NCI-H1930 (cell line): ENCODE measurements at places on chromosomes 4 and X.

GRCh38 chr4:77595364-77595973 is 10.2 kb upstream of the CXCL13 start:
- no peak for DNase-seq

DNA sequence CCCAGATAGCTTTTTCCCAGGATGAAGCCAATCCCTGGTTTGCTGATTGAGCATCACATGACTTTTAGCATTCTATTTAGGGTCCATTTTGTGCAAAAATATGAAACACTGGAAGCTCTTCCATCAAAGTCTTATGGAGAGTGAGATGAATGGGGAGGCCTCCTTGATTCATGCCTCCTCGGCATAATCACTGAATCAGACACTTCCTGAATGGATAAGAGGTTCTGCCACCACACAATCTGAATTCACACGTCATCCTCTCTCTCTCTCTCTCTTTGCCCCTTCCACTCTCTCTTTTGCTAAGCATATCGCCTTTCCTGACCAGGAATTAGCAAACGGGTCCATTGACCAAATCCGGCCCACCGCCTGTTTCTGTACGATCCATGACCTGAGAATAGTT is 68.7 kb downstream of the CRMP1 start:
- DNase-seq = no peak

DNA sequence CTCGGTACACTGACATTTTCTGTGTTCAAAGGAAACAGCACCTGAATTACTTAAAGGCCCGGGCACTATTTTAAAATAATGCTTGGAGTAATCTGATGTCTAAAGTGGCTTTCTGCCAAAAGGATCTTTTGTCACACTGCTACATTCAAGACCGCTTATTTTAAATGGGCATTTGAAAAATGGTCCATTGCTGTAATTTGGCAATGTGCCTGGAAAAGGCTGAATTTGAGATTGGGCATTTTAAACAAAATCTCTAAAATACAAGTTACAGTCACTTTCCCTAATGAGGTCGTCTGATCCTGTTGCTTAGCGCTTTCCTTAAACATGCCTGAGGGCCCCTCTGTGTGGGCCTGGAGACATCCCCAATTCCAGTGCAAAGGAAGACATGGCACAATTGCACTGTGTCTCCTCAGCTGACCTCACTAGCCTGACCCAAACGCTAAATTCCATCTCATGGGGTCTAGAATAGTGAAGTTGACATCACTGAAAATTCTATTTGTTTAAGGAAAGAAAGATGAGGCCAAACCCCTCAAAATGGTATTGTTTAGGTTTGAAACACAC is 214.2 kb downstream of the GPC3 start:
- no peak for DNase-seq

- no peak for DNase-seq
Measured at GRCh38 chrX:150044556-150044955, 106.3 kb upstream of the EOLA2 start.

DNA sequence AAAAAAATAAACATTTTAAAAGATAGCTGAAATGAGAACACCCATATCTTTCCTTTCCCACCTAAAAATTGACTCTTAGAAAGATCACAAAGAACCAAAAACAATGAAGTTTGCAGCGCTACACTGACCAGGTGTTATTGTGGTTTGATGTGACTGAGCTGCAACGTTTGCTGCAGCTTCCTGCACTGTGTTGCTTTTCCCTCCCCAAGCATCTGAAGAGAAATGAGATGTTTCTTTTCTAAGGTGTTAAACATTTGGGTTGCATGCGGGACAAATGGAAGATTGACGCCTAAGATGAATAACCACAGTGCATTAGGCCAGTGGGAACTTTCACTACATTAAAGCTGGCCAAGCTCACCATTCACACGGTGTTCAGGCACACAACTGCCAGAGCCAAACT is 8.9 kb downstream of the LEF1 start:
- no peak for DNase-seq

DNA sequence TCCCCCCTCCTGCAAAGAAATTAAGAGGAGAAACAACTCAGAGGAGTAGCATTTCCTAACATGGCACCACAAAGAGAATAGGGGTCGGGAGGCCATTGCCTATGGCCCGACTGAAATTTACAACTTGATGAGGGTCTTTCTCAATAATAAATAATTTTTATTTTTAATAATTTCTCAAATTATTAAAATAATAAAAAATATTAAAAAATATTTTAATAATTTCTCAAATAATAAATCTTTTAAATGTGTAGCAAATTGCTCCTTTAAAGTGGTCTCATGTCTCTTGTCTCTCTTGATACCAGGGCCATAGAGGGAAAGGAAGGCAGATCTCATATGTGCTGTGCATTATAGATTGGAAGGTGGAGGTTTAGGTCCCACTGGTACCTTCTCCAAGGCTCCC is 49.2 kb upstream of the MTMR1 start:
- DNase-seq = no peak

GRCh38 chrX:71269801-71270395 is 13.5 kb upstream of the NONO start:
- DNase-seq = no peak

DNA sequence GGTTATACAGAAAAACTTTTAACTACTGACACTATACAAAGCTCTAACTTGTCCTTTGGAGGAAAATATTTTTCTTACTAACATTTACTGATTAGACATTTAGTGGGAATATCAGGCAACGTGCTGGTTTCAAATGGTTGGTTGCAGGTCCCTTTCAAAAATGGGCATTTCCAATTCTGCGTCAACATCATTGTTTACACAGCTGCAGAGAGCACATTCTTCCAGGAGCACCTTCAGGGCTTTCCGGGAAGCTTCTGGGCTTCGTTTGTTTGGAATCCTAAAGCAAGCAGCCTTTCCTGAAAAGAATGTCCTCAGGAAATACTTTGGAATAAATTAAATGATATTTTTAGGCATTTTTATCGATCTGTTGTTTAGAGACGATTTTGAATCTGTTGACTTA is 289.7 kb downstream of the TRIML1 start:
- peak; percentile 22 for DNase-seq
